NCI-H2029 (cell line): ENCODE measurements at places on chromosomes 12 and 14.
A peak's percentile ranks its signal among the peaks of the same experiment; 100 is the strongest.

- DNase-seq, result peak; percentile 65
Measured at GRCh38 chr14:70907176-70907995, at the start of gene PCNX1. PCNX1 (plus strand) TSS chr14:70907459; CDS start chr14:70907851, 392 bp downstream.

DNA sequence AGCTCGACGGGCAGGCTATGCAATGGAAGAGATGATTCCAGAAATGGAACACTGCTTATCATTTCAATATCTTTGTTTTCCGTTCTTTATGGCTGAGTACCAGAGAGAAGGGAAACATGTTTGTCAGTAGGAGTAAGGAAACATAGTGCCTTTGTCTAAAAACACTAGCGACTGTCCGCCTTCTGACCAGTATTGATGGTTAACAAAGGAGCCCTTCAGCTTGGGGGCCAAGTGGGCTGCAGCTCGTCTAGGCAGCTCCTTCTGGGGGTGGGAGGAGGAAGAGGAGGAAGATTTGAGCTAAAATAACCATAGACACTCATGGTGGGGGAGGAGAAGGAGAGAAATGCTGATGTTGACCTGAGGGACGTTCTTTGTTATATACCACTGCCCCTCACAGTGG is 15.0 kb downstream of the COQ5 start:
- no peak for DNase-seq

- DNase-seq, result no peak
Measured at GRCh38 chr14:104450811-104451401, 128.7 kb upstream of the C14orf180 start.

GRCh38 chr12:80101126-80101525 is 1.8 kb downstream of the OTOGL start:
- peak; percentile 42 for DNase-seq

- no peak for DNase-seq
Measured at GRCh38 chr14:93525696-93526451, 95.1 kb downstream of the UNC79 start.

DNA sequence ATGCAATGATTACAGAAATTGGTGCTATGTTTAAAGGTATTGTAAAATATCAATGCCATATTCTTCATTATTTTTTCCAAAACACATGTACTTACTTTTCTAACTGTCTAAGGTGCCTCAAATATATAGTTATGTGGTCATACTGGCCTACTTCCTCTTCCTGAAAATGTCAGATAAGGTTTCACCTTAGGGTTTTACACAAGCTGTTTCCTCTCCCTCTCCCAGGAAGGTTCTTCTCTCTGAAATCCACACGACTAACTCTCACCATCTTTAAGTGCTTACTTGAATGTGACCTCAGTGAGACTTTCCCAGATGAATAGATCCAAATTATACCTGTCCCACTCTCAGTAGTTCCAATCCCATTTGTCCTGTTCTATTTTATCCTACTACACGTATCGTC is 11.6 kb upstream of the CLEC4D start:
- no peak for DNase-seq
